ENCODE measurements at places on chromosomes 12 and 14. TPM values are rescaled to one million over a fixed set of nuclear protein-coding genes. Genes with fewer than 3 reads are reported as not detected.
A peak's percentile ranks its signal among the peaks of the same experiment; 100 is the strongest.

Gene KRT78
- not detected for polyA plus RNA-seq

- no peak for DNase-seq
Observed at GRCh38 chr12:2298556-2299200, 245.9 kb downstream of the CACNA1C start.

- no peak for DNase-seq
Observed at GRCh38 chr14:50237427-50237826, 6.0 kb upstream of the SOS2 start.

Gene NRIP2
- 0.99 TPM for polyA plus RNA-seq

GRCh38 chr12:48795550-48796455 lies 6.9 kb upstream of the ADCY6 start:
- DNase-seq = no peak

DNA sequence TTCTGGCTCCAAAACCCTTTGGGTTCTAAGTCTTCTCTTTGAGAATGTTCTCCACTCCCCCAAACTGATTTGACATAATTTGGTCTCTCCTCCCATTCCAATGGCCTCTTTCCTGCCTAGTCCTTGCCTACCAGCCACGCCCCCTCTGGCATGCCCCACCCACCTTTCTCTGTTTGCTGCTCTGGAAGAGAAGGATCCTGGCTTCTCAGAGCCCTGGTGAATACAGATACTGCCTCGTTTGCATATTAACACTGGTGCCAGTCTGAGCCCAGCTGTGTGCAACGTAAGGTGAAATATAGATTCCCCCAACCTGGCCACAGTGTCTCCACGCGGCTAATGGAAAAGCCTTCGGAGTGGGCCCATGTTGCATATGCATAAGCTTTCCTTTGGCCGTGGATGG lies 79.7 kb downstream of the PAPOLA start:
- DNase-seq = no peak

- no peak for DNase-seq
Observed at GRCh38 chr12:132216354-132216987, 72.2 kb downstream of the NOC4L start.

- peak; percentile 43 for DNase-seq
Observed at GRCh38 chr14:79831195-79831892, 380.0 kb downstream of the DIO2 start.

Gene ESR2
- polyA plus RNA-seq = 0.06 TPM

- DNase-seq = no peak
Observed at GRCh38 chr12:12560587-12561370, 1.9 kb downstream of the DUSP16 start.

DNA sequence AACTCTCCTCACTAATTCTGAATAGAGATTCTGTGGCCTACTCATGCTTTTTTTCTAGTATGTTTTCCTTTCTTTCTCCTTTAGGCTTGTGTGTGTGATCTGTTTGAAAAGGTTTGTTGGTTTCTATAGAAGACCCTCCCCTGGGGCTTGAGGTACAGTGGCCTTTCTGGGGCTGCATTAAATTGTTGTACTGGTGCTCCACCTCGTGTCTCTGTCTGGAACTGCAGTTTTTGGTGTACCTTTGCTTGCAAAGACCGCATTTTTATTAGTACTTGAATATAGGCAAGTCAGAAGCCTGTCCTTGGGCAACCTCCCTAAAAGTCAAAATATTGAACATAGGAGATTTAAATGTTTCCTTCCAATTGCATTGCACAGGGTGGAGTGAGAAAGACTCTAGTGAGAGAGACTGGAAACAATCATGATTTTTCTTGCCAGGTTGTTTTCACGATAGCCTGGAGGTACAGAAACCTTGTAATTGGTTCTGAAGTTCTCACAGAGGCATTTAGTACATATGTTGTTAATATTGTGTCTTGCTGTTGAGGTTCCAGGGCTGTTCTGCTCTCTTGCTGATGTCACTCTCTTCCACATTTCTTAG lies 39.0 kb downstream of the SLCO1B1 start:
- no peak for DNase-seq

- DNase-seq = no peak
Observed at GRCh38 chr14:44477953-44478352, 29.1 kb downstream of the FSCB start.

- no peak for DNase-seq
Observed at GRCh38 chr12:87939182-87939581, 90.0 kb downstream of the C12orf50 start.

Gene DEPDC4
- polyA plus RNA-seq = 1.3 TPM

GRCh38 chr12:95055057-95055456 lies 18.4 kb downstream of the NR2C1 start:
- no peak for DNase-seq

DNA sequence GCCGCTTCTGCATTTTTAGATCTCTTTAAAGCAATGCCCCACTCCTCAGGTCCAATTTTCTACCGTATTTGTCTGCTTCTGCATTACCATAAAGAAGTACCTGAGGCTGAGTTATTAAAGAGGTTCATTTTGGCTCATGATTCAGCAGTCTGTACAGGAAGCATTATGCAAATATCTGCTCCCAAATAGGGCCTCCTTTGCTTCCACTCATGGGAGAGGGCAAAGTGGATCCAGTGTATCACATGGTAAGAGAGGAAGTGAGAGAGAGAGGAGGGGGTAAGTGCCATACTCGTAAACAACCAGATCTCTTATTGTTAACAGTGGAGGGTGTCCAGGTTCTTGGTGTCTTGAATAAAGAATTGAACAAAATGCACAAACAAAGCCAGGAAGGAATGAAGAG lies 316.1 kb upstream of the SEL1L start:
- no peak for DNase-seq

DNA sequence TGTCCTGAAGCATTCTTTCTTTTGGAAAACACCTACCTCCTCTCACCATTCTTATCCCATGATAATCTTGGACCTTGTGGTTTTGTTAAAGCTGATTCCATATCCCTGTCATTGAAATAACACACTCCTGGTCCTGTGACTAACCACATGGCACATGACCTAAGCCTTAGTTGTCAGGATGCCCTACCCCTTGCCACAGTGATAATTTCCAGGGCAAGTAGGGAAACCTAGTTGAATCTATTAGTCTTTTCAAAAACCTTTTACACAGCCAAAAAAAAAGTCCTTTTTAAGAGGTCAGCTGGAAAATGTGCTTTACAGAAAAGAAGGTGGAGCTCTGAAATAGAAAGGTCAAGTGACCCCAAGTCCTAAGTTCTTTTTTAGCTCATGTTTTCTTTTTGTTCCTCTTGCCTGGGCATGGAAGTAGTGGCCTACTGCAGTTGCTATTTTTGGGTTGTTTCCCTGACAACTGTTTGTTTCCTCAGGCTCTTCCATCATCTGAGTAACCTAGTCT lies 608.4 kb downstream of the LRFN5 start:
- DNase-seq = peak; percentile 20

Gene GPR84
- polyA plus RNA-seq = not detected

- DNase-seq = no peak
Observed at GRCh38 chr12:64895526-64895925, 71.1 kb downstream of the TBC1D30 start.

DNA sequence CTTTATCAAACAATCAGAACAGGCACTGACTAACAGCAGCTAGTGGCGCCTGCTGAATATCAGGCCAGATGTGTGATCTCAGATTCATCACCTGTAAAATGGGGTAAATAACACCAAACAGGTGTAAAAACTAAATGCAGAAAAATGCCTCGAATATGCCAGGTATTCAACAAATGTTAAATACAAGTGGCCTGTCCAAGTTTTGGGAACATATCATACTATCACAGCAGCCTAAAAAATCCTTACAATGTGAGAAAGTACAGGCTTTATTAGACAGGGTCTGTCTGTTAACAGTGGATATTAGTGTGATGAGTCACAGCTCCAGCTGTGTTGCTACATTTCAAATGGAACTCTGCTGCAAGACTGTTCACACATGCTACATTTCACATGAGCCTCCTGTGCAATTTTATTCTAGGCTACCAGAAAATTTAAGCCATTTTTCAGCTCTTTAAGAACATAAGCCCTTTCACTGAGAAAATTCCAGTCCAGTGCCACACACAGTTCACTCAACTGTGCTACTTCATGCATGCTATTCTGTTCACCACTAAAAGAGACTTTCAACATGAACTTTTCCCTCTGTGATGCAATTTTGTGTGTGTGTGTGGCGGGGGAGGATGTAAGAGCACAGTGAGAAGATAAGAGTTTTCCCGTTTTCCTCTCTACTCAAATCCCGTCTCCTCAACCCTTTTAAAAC lies 56.7 kb downstream of the MSRB3 start:
- DNase-seq = peak; percentile 77

DNA sequence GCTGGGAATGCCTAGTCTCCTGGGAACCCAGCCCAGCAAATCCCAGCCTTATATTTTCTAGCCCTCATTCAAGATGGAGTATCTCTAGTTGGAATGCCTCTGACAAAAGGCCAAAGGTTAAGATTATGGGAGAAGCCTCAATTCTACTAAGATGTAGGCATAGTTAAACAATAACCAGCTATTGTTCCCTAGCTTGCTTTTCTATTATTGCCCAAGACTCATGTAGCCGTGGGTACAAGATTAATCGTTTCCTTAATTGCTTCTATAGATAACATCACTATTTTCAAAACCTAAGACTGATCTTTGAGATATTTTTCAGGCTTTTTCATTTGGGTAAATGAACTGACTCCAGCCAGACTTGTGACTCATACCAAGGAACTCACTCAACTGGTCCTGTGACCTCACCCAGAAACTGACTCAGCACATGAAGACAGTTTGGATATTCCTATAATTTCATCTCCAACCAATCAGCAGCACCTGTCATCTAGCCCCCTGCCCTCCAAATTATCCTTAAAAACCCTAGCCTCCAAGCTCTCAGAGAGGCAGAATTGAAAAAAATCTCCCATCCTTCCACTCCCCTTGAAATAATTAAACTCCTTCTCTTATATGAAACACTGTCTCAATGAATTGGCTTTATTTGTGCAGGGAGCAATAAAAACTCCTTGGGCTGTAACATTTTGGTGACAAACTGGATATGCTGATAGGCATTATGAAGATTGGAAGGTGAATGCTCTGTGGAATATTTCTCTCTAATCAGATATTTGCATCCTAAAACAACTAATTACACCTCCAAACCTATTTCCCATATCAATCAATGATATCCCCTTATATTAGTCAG lies 589.0 kb downstream of the C12orf50 start:
- DNase-seq = peak; percentile 46

- DNase-seq = no peak
Observed at GRCh38 chr12:132168311-132169031, 24.2 kb downstream of the NOC4L start.

DNA sequence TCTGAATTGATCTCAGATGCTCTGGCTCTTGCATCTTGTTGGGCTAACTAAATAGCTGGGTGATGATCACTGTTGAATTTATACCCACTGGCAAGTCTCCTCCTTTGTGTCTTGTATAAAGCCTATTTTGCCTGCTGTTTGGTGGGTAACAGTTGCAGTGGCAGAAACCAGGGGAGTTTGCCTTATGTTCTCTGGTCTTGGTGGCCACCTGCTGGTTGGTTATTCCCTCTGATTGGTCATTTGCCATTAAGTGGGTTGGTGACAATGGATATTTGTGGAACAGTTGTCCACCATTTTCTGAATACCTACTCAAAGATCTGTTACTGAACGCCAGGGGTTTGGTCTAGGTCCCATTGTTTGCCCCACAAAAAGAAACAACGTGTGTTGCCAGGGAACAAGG lies 52.1 kb downstream of the AVPR1A start:
- DNase-seq = no peak

DNA sequence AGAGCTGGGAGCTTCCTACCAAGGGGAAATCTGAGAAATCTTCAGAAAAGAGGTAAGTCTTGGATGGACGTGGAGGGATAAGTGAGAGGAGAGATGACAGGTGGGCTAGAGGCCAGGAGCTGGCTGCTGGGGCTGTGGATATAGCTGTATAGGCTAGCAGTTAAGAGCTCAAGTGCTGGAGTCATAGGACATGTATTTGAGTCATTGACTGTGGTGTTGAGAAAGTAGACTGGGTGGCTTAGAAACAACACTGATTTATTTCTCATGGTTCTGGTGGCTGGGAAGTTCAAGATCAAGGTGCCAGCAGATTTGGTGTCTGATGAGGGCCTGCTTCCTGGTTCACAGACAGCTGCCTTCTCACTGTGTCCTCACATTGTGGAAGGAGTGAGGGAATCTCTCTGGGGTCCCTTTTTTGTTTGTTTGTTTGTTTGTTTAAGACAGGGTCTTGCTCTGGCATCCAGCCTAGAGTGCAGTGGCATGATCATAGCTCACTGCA lies 151.1 kb upstream of the FUT8 start:
- DNase-seq = no peak

Gene PRB3
- polyA plus RNA-seq = not detected

Gene CD27
- polyA plus RNA-seq = not detected

Gene CYP27B1
- 0.22 TPM for polyA plus RNA-seq

Gene MYF5
- not detected for polyA plus RNA-seq

- no peak for DNase-seq
Observed at GRCh38 chr12:61272441-61272840, 987.8 kb upstream of the USP15 start.
